Stimulated activated CD8-positive, alpha-beta memory T cell treated with anti-CD3 and anti-CD28 coated beads, Interleukin-4, amount 100 ng/mL, for 24 hours (primary cell): ENCODE measurements at places on chromosomes 12 and 14.

- DNase-seq: no peak
These were observed 27.8 kb downstream of the HIP1R start for GRCh38 chr12:122862872-122863701.

GRCh38 chr12:24707334-24707733 is 241.6 kb downstream of the BCAT1 start:
- no peak for DNase-seq

DNA sequence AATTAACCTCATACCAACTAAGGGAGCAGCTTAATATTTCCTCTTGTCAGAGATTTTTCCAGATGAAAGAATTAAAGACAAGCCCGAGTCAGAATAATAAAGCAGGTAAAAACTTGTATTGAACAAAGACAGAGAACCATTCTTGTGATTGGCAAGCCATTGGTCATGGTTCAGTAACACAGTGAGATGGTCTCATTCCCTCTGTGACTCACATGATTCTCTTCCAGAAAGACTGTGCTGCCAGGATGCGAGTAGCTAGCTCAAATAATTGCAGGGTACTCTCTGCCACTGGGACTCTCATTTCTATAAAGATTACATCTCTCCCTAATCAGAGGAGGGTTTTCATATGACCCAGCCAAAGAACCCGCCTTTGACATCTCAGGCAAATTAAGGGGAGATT is 179.4 kb downstream of the PHLDA1 start:
- no peak for DNase-seq

GRCh38 chr12:95859344-95859816 is 628 bp downstream of the SNRPF start:
- no peak for DNase-seq

DNA sequence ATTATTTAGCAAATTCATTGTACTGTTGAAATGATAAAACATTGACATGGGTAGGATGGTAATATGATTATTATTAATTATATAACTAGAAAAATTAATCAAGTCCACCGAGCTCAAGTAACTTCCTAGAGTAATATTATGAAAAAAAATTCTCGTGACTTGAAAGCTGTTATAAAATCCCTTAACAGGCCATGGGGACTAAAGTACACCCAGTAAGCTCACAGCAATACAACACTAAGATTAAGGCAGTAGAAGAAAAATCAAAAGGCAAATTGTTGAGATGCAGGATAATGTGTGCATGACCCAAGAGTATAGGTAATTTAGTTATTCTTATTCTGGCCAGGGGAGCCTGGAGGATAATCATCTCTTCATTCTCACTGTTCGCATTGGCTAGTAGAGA is 162.6 kb upstream of the LRIG3 start:
- no peak for DNase-seq

DNA sequence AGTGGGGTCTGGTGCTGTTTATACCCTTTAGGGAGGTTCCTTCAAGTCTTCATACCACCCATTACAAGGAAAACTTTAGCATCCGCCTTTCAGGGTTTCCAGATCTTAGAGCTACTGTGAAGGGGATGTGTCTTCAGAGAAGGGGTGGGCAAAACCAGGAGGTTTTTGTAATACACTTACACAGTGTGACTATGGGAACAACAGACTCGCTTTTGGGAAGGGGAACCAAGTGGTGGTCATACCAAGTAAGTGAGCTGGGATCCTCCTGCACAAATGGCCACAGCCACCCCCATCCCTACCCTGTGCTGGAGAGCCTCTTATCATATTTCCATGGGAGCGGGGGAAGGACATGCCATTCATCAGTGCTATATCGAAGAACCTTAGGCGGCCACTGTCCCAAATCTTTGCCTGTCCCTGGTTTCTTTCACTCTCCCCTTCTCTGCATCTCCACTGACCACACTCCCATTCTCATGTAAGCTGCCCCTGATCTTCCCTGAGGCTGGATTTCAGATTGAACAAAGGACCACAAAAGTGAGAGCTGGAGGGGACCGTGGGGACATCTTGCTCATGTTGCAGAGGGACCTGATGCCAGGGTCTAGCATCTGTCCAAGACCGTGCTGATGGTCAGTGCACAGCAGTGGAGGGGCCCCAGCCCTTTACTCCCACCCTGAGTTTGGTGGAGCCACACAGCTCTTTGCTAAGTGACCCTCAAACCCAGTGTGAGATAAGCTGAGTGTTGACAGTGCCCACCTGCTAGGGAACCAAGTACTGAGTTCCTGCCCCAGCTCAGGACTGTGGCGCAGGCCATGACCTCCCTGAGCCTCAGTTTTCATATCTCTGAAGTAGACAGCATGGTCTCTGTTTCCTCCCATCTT is 51.4 kb downstream of the DAD1 start:
- no peak for DNase-seq

DNA sequence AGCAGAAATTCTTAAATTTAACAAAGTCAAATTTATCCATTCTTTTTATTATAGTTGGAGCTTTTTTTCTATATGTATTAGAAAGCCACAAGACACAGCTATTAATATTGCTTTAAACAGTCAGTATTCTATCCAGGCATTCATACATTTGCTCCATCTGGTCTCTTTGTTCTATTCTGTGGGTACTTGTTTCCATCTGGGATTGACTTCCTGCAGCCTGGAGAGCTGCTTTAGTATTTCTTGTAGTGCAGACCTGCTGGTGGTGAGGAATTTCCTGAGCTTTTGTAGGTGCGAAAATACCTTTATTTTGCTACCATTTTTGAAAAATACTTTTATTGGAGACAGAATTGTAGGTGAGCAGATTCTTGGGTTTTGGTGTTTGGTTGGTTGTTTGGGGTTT is 29.0 kb downstream of the CCDC60 start:
- no peak for DNase-seq

- DNase-seq: no peak
These were observed 65.8 kb upstream of the SLC8A3 start for GRCh38 chr14:70254476-70254961.

GRCh38 chr14:37083599-37083998 is 88.8 kb downstream of the SLC25A21 start:
- DNase-seq: no peak

GRCh38 chr12:76644950-76645349 is 85.4 kb upstream of the OSBPL8 start:
- DNase-seq: no peak

DNA sequence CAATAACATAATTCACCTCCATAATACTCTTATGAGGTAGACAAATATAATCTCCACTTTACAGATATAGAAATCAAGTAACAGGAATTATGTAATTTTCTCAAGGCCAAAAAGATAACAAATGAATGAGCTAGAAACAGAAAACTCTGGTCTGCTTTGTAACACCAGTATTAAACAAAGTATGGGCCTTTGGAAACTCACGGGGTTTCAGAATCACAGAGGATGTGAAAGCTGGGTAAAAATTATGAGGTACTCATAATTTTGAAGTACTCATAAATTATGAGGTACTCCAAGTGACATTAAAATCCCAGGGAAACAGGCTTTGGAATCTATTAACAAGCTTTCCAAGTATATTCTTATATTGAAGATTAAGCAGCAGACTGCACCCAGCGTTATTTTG is 140.2 kb downstream of the MED13L start:
- no peak for DNase-seq

DNA sequence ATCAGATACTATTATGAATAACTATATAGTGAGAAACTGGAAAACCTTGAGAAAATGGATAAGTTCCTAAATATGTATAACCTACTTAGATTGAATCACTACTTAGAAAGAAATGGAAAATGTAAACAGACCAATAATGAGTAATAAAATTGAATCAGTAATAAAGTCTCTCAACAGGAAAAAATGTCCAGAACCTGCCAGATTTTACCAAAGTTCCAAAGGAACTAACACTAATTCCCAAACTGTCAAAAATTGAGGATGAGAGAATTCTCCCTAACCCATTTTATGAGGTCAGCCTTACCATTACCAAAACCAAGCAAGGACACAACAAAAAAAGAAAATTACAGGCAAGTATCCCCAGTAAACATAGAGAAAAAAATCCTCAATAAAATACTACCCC is 272.0 kb downstream of the RPAP3 start:
- DNase-seq: no peak

DNA sequence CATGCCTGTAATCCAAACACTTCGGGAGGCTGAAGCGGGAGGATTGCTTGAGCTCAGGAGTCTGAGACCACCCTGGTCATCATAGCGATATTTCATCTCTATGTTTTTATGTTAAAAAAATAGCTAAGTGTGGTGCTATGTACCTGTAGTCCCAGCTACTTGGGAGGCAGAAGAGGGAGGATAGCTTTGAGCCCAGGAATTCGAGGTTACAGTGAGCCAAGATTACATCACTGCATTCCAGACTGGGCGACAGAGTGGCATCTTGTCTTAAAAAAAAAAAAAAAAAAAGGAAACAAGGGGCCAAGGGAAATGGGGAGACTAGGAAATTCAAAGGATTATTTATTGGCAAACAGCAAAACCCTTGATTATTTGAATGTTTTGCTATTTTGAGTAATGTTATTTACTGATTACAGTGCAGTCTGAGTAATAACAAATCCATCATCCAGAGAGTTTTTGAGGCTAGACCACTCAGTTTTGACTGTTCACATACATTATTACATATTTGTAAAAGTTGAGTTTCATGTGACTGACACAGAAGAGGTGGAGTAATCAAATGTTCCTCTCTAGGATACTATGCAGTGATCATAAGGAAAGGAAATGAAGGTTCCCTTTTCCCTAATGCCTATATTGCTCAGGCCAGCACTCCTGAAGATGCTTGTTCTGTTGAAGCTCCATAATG is 40.8 kb downstream of the PRKCH start:
- DNase-seq: no peak

- DNase-seq: no peak
These were observed 15.5 kb upstream of the KLC1 start for GRCh38 chr14:103613517-103613916.

DNA sequence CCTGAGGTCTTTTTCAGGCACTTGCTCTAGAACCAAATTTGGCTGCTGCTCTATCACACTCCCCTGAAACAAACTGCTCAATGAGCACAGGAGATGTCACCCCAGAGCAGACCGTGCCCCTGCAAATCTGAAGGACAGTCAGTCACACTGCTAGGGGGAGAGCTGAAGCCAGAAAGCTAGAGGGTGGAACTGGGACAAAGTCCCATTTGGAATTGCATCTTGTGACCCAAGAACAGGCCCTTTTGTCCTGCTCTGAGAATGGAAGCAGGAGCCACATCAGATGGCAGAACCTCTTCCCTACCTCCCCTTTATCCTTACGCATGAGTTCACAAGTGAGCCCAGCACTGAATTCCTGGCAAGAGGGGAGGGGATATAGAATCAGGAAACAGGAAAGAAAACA is 64.7 kb downstream of the MAP3K9 start:
- DNase-seq: no peak

DNA sequence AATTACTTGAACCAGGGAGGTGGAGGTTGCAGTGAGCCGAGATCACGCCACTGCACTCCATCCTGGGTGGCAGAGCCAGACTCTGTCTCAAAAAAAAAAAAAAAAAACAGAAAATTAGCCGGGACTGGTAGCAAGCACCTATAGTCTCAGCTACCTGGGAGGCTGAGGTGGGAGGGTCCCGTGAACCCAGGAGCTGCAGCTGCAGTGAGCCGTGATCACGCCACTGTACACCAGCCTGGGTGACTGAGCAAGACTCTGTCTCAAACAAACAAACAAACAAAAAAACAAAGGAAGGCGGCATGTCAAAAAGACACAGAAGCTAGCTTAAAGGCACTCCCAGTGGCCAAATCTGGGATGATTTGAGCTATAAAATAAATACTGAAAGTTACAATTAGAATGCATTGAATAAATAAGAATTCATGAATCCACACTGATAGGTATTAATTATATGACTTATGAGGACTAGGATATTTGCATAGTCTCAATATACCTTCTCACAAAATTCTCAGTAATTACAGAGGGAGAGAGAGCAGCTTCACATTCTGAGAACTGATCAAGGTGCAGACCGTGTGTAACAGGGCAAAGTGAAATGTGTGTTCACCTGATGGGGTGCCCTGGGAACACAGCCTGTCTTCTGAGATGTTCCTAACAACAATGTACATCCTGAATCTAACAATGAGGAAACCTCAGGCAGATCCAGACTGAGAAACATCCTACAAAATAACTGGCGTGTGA is 42.7 kb upstream of the GPR132 start:
- no peak for DNase-seq

DNA sequence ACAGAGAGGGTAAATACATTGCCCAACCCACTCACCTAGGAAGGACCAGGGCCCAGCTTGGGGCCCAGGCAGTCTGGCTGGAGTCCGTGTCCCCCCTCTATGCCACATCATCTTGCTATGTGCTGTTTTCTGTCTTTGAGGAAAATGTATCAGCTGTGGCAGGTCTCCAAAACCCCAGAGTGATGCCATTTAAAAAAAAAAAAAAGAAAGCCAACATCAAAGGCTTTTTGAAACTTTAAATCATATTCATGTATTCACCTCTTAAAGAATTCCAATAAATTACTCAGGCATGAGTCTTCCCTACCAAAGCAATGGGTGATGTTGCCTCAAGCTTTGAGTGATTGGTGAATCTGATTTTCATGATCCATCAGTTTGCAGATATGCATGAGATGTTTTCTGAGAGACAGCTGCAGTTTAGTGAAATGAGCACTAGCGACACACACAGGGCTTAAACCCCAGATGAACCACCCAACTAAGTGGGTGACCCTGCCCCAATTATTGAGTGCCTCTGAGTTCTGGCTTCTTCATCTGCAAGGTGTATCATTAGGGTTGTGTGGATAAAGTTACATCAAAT is 6.1 kb downstream of the KRT81 start:
- DNase-seq: no peak

DNA sequence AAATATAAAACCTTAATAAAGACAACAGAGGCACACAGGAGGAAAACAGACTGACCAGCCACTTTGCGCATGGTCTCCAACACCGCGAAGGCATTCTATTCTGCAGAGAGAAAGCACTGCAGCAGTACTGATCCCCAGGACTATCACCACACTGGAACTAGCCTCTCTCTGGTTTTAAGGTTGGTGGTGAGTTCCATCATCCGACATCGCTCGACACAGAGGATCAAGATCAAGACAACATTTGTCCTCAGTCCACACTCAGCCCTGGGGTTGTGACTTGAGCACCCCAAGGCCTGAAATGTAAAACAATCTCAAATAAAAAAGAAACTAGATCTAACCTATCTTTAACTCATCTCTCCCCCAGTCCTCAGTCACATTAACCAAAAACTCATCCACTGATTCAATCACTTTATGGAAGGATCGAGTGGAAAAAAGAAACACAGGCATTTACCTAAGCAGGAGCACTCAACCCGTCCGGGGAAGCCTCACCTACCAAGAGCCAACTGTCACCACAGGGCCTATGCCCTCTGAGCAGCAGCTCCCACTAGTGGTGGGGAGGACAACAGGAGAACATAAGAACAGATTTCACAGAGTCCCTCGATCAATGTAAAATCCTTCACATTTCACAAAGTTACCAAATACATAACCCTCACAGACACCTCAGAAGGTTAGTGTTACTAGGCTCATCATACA is 17.7 kb downstream of the STXBP6 start:
- no peak for DNase-seq

DNA sequence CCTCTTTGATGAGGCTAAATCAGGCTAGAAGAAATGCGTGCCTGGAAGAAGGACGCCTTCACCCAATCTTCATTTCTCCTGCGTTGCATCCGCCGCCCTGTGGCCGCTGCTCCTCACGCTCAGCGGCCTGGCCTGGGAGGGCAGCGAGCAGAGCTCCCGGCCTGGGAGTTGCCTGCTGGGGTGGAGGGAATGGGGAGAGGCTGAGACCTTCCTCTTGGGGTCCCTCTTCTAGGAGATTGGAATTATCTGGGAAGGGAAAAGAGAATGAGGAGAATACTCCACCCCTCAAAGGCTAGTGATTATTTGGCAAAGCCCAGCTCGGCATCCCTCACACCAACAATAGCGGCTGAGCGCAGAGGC is 2.4 kb upstream of the HOXC12 start:
- DNase-seq: no peak
